ENCODE measurements at places on chromosomes 12 and 14. TPM values are rescaled to one million over a fixed set of nuclear protein-coding genes. Genes with fewer than 3 reads are reported as not detected.
A peak's percentile ranks its signal among the peaks of the same experiment; 100 is the strongest.

ASIC1 gene
- total RNA-seq = 14.3 TPM

ACOT4 gene
- 1.5 TPM for total RNA-seq

GRCh38 chr14:99752486-99753121 is 40.6 kb upstream of the EML1 start:
- peak overlapping the region; percentile 40 for H3K27ac ChIP-seq
- no peaks in the 10 kb centered on the region for H3K36me3 ChIP-seq
- H3K27me3 ChIP-seq = peaks cover 3% of the 10 kb centered on the region
- H3K4me1 ChIP-seq = peaks cover 67% of the 10 kb centered on the region

GRCh38 chr14:20454516-20455354 is at the start of the genes APEX1 and OSGEP:
Gene APEX1, plus strand, starts transcription at chr14:20455226. Its CDS starts 420 bp downstream, at chr14:20455646.
Gene OSGEP, minus strand, starts transcription at chr14:20454812. Its CDS starts 129 bp downstream, at chr14:20454683.
- peak within 1 kb of the TSS; percentile 84 for H3K4me3 ChIP-seq
- H3K27ac ChIP-seq = peak within 1 kb of the TSS; percentile 96
- DNase-seq = peak; percentile 100
- H3K36me3 ChIP-seq = peaks cover 43% of the 10 kb centered on the region

DNA sequence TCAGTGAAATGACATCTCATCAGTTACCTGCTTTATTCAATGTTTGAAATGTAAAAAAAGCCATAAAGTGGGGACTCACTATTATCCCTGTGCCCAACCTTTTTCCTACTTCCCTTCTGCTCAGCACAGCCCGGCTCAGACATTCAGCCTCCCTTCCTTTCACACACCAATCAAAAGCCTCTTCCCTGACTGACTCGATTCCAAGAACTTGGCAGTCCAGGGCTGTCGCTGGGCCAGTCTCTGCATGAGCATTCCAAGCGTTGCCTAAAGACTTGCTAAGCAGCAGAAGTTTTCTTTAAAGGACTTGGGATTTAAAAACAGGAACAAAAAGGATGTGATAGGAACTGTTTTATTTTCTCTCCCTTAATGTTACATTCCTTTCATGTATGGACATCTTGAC is 22.7 kb downstream of the ITPR2 start:
- H3K4me3 ChIP-seq = no peak overlapping the region
- DNase-seq = peak; percentile 79
- peak overlapping the region; percentile 87 for H3K27ac ChIP-seq
- no peaks in the 10 kb centered on the region for H3K27me3 ChIP-seq
